ENCODE measurements at places on chromosomes 7 and 10.
A peak's percentile ranks its signal among the peaks of the same experiment; 100 is the strongest.

- H3K27me3 ChIP-seq, result no peaks in the 10 kb centered on the region
- no peak for DNase-seq
- no peaks in the 10 kb centered on the region for H3K4me1 ChIP-seq
- no peak overlapping the region for H3K4me3 ChIP-seq
These were observed 10.9 kb upstream of the RBP3 start for GRCh38 chr10:47337310-47337709.

DNA sequence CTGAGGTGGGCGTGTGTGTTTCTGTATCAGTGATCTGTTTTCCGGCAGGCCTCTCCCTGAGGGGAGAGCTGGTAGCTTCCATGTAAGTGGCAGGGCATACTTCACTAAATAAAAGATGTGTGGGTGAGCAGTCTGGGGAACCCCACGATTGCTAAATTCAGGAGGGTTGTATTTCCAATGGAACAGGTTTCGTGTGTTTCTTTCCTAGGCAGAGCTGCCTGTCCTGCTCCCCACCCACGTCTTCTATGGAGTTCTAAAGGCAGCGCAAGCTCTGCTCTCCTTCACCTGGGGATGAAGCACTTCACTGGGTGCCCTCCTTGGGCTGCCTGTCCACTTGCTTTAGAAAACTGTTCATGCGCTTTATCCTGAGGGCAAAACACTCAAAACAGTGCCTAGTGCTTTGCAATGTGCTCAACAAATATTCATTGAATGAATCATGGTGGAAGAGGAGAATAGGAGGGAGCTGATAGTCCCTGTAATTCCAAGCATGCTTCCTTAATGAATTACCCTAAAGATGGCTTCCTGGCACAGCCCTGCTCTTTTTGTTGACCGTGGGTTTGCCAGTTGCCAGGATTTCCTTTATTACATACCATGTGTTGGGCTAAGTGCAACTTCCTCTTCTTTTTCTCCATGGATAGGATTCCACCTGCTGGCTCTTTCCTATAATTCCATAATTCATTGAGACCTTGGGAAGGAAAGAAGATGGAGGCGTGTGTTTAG lies 50.6 kb upstream of the SRPK2 start:
- no peak overlapping the region for H3K27ac ChIP-seq
- H3K27me3 ChIP-seq, result no peaks in the 10 kb centered on the region
- DNase-seq, result no peak
- H3K4me3 ChIP-seq, result no peak overlapping the region

DNA sequence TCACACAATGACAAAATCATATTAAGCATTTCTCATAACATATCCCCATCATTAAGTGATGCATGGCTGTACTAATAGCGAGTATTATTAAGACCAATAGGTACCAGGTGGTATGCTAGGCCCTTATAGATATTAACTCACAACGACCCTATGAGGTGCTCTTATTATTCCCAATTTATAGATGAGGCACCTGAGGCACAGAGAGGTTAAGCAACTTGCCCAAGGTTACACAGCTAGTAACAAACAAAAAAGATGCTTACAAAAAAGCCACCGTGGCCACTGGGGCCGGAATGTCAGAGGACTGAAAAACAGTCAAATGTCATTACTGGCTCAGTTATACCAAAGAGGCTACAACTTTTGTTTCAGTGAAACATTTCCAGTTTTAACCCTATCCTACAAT lies 96.0 kb downstream of the OR13A1 start:
- H3K27ac ChIP-seq, result no peak overlapping the region
- no peaks in the 10 kb centered on the region for H3K36me3 ChIP-seq
- DNase-seq, result no peak
- H3K27me3 ChIP-seq, result no peaks in the 10 kb centered on the region
- no peak overlapping the region for H3K4me3 ChIP-seq

DNA sequence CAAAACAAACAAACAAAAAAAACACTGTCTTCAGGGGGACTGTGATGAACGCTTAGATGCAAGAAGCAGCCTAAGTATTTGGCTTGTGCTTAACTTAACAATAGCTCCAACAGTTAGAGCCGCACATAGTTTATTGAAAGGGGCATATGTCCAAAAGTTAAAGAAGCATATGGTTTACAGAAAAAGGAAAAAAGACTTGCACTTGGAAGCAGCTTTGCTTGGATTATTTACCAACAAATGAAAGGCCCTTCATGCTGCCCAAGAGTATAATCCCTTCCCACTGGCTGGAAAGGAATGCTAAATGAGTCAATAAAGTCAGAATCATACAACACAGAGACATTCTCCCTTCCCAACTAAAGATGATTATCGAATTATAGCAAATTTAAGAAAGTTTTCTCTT lies 77.9 kb downstream of the GLI3 start:
- H3K4me1 ChIP-seq, result no peaks in the 10 kb centered on the region
- H3K36me3 ChIP-seq, result no peaks in the 10 kb centered on the region
- no peaks in the 10 kb centered on the region for H3K27me3 ChIP-seq
- H3K27ac ChIP-seq, result no peak overlapping the region
- no peak for DNase-seq

- peaks cover 41% of the 10 kb centered on the region for H3K4me1 ChIP-seq
- H3K4me3 ChIP-seq, result no peak overlapping the region
- no peak overlapping the region for H3K27ac ChIP-seq
- no peaks in the 10 kb centered on the region for H3K36me3 ChIP-seq
These were observed 2.5 kb downstream of the CCDC6 start for GRCh38 chr10:59903871-59904270.

DNA sequence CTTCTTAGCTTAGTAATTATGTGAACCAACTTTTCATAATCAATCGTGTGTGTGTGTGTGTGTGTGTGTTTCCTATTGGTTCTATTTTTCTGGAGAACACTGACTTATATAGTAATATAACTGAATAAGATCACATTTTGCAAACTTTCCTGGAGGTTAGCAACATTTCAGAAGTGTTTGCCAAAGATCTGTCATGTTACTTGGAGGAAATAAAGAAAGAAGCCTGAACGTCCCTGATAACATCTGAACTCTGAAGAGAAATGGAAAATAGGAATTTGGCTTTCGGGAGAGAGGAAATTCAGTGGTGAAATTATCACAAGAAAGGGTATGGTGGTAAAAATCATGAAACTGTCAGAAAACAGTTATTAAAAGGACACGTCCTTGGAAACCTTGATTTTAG lies 984.4 kb upstream of the AUTS2 start:
- DNase-seq, result no peak
- H3K27ac ChIP-seq, result no peak overlapping the region
- no peak overlapping the region for H3K4me3 ChIP-seq
- no peaks in the 10 kb centered on the region for H3K4me1 ChIP-seq
- no peaks in the 10 kb centered on the region for H3K36me3 ChIP-seq
- no peaks in the 10 kb centered on the region for H3K27me3 ChIP-seq

GRCh38 chr7:103660455-103661371 lies 214.7 kb upstream of the SLC26A5 start:
- no peaks in the 10 kb centered on the region for H3K36me3 ChIP-seq
- no peak overlapping the region for H3K27ac ChIP-seq
- H3K4me1 ChIP-seq, result no peaks in the 10 kb centered on the region
- H3K4me3 ChIP-seq, result no peak overlapping the region
- DNase-seq, result no peak

- H3K27ac ChIP-seq, result no peak overlapping the region
- DNase-seq, result no peak
- H3K4me1 ChIP-seq, result peaks cover 2% of the 10 kb centered on the region
These were observed 6.2 kb upstream of the GRID1 start for GRCh38 chr10:86372784-86373239.

DNA sequence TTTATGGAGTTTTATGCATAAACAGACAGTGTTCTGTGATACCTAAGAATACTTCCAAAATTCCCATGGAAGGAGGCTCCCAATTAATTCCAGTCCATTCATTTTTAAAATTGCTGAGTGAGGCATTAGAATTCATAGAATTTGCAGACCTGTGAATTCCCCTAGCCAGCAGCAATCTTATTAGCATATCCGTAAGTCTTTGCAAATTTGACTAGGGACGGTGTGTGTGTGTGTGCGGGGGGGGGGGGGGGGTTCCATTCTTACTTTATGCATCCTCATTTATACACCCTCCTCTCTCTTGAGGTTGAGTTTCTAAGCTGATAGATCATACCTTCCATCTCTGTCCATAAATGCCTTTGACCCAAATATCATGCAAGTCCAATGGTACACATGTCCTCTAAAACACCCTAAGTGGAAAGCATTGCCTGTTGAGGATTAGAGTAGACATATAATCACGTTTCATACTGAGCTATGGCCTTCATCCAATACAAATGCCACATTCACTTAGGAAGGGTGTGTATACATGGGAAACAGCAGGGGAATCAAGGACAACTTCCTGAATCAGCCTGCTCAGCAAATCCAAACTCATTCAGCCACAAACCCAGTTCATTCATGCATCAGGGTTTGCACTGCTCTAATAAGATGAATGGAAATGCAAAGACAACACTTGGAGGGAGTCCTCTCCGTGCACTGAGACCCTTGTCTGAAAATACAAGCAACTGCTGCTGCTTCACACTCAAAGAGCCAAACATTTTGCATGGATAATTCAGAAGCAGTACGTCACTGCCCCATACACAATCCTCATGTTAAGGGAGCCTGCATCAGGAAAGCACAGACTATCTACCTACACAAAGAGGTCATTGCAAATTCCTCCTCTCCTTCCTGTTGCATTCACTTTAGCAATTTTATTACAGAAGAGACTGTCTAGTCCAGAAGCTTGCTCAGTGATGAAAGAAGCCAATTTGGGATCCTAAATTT lies 350.8 kb downstream of the KCNMA1 start:
- H3K27ac ChIP-seq, result peak overlapping the region; percentile 52
- H3K4me1 ChIP-seq, result peaks cover 33% of the 10 kb centered on the region
- no peak overlapping the region for H3K4me3 ChIP-seq
- H3K36me3 ChIP-seq, result no peaks in the 10 kb centered on the region

DNA sequence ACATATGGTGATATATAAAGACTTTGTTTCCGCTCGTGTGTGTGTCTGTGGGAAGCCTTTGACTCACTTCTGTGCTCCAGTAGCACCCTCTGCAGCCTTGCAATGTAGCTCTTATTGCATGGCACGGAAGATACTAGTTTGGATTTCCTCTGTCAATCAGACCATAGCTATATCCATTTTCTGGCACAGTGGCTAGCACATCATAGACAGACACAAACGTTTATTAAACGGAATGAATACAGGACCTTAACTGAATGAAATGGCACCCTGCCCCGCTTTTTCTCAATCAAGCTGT lies 124.0 kb upstream of the PTPN20 start:
- peak; percentile 6 for DNase-seq
- H3K27ac ChIP-seq, result peak overlapping the region; percentile 86
- H3K27me3 ChIP-seq, result no peaks in the 10 kb centered on the region
- no peaks in the 10 kb centered on the region for H3K36me3 ChIP-seq
- H3K4me1 ChIP-seq, result no peaks in the 10 kb centered on the region
- peak overlapping the region; percentile 67 for H3K4me3 ChIP-seq

- H3K36me3 ChIP-seq, result no peaks in the 10 kb centered on the region
- no peak overlapping the region for H3K4me3 ChIP-seq
- peak overlapping the region; percentile 35 for H3K27ac ChIP-seq
- H3K4me1 ChIP-seq, result peaks cover 7% of the 10 kb centered on the region
- no peaks in the 10 kb centered on the region for H3K27me3 ChIP-seq
These were observed 45.5 kb upstream of the ABLIM1 start for GRCh38 chr10:114703377-114704107.

GRCh38 chr10:69426376-69426727 lies 9.6 kb upstream of the TACR2 start:
- H3K36me3 ChIP-seq, result no peaks in the 10 kb centered on the region
- no peak overlapping the region for H3K4me3 ChIP-seq
- H3K27ac ChIP-seq, result peak overlapping the region; percentile 30

- no peaks in the 10 kb centered on the region for H3K27me3 ChIP-seq
- no peaks in the 10 kb centered on the region for H3K36me3 ChIP-seq
- DNase-seq, result no peak
- H3K4me3 ChIP-seq, result no peak overlapping the region
These were observed 15.1 kb upstream of the NUDCD3 start for GRCh38 chr7:44505595-44505994.

- no peaks in the 10 kb centered on the region for H3K27me3 ChIP-seq
- H3K4me1 ChIP-seq, result no peaks in the 10 kb centered on the region
- no peak overlapping the region for H3K4me3 ChIP-seq
- DNase-seq, result no peak
- H3K27ac ChIP-seq, result no peak overlapping the region
These were observed 16.3 kb upstream of the HNRNPH3 start for GRCh38 chr10:68315582-68315981.

GRCh38 chr7:111872450-111873325 lies 310.4 kb upstream of the IMMP2L start:
- H3K27me3 ChIP-seq, result no peaks in the 10 kb centered on the region
- peaks cover 20% of the 10 kb centered on the region for H3K4me1 ChIP-seq
- no peaks in the 10 kb centered on the region for H3K36me3 ChIP-seq
- H3K4me3 ChIP-seq, result no peak overlapping the region
- no peak overlapping the region for H3K27ac ChIP-seq
- DNase-seq, result no peak

DNA sequence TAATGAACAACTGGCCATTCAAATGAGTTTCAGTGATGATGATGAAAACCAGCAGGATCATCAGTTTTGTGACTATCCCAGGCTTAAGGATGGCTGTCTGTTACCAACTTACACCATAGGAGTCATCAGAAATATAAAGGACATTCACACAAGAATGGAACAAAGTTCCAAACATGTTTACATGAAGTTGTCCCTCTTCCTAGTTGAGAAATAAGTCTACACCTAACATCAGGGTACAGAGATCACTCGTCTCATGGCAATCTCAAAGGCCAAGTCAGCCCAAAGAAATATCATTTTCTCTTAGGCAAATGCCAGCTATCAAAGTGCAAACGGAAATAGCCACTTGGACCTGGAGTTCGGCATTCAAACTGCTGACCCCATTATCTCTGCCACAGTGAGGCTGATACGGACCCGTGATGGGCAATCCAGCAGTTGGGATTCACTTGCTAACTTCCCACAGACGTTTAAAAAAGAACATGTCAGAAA lies 53.0 kb downstream of the CREB3L2 start:
- H3K4me1 ChIP-seq, result peaks cover 16% of the 10 kb centered on the region
- H3K4me3 ChIP-seq, result no peak overlapping the region
- H3K36me3 ChIP-seq, result no peaks in the 10 kb centered on the region
- DNase-seq, result no peak
- no peaks in the 10 kb centered on the region for H3K27me3 ChIP-seq

DNA sequence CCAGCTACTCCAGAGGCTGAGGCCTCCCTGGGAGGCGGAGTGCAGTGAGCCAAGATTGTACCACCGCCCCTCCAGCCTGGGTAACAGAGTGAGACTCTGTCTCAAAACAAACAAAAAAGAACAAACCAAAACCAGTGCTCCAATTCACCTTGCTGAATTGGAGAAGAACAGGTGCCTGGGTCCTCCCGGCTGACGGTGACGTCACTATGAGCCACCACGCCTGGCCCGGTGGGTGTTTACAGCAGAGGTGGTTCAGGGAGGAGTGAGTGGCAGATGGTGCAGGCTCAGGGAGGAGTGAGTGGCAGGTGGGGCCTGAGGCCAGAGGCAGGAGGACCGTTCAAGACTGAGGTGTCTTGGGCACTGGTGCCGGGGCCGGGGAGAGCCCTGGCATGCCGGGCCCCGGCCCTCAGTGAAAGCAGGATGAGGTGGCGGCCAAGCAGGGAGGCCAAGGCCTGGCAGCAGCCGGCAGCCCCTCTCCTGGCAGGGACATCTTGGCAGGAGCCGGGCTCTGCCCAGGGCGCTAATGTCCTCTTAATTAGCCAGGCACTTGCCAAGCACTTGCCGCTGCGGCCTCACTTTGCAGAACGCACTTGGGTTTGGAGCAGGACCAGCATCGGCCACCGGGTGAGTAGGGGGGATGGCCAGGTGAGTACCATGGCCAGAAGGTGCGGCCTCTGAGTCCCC lies 162.8 kb upstream of the TNRC18 start:
- DNase-seq, result no peak
- H3K4me1 ChIP-seq, result no peaks in the 10 kb centered on the region
